ENCODE measurements at places on chromosomes 2 and 18. TPM values are rescaled to one million over a fixed set of nuclear protein-coding genes. Genes with fewer than 3 reads are reported as not detected.

DNA sequence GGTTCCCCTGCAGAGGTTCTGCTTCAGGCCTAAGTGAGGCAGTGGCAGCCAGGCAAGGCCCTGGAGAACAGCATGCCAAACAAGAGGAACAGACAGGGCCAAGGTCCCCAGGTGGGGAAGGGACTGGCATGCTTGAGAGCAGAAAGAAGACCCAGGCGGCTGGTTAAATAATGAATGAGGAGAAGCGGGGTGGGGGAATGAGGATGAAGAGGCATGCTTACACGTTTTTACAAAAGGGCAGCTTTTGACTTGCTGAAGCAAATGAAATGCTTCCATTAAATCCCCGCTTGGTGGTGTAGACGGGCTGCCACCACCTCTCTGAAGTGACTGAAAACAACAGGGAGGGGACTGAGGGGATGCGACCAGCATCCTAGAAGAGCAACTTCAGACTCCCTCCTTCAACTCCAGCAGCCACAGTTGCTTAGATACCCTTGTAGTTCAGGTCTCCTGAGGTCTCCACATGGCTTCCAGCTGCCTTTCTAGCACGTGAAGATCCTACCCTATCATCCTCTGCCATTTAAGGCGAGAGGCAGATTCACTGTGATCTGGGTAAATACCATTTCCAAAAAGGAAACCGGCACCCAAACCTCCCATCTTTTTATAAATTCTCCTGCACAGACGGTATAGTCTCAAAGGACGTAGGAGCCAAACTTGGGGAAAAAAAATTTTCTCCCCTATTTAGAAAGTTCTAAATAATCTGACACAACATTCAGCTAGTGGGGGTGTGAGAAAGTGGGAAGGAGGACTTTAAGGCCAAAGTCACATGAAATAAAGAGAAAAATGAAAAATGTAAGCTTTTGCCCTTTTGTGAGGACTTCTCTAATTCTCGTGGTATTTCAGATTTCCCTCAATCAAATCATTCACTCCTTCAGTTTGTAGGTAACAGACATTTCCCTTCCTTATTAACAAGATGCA, 65.6 kb downstream of the CACNB4 start:
- DNase-seq = no peak

The LRP1B gene
- total RNA-seq = 0.05 TPM

The UGT1A9 gene
- not detected for total RNA-seq

DNA sequence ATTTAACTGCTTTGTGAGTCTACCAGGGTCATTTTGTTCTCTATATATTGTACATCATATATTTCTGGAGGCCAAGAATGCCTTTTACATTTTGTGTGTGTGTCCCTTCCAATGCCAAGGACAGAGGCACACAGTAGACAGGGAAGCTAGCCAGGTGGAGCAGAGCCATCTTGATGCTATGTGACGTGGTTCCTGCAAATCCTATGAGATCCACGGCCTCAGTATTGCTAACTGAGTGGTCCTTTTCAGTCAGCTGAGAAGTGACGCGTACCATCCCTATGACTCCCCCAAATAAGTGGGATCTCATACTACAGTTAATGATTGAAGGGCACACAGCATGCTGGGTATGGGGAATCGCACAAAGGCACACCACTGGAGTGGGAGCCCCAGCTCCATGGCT, 27.3 kb downstream of the CCDC141 start:
- peak; percentile 22 for DNase-seq

DNA sequence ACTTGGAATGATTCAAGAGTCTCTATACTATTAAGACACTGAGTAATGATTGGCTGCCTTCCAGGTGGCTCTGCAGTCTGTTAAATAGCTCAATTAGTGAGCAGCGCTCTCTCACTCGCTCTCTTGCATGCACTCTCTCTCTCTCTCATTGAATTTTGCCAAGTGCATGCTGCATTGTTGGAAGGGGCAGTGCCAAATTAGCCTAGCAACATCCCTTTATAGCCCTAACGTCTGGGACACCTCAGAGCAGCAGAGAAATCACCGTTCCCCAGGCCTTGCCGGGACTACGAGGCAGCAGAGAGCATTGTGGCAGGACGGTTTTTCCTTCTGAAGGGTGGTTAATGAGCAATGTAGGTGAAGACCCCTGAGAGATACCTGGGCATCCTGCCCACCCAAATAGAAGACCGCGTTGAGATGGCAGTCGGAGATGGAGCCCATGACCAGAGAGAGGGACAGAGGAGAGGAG, 447.6 kb upstream of the POU3F3 start:
- DNase-seq = no peak

All from heart left ventricle (tissue), 16 donors.